ENCODE measurements at places on chromosomes 12 and 14.

- no peak for DNase-seq
Observed at GRCh38 chr12:1812650-1813302, 7.6 kb upstream of the LRTM2 start.

- DNase-seq = no peak
Observed at GRCh38 chr14:61659582-61659981, 35.7 kb upstream of the HIF1A start.

GRCh38 chr14:81485372-81485771 lies 48.3 kb downstream of the SEL1L start:
- no peak for DNase-seq

- DNase-seq = no peak
Observed at GRCh38 chr12:144650-145284, 69.2 kb downstream of the SLC6A12 start.

- no peak for DNase-seq
Observed at GRCh38 chr12:51357374-51358047, 11.0 kb upstream of the CELA1 start.

DNA sequence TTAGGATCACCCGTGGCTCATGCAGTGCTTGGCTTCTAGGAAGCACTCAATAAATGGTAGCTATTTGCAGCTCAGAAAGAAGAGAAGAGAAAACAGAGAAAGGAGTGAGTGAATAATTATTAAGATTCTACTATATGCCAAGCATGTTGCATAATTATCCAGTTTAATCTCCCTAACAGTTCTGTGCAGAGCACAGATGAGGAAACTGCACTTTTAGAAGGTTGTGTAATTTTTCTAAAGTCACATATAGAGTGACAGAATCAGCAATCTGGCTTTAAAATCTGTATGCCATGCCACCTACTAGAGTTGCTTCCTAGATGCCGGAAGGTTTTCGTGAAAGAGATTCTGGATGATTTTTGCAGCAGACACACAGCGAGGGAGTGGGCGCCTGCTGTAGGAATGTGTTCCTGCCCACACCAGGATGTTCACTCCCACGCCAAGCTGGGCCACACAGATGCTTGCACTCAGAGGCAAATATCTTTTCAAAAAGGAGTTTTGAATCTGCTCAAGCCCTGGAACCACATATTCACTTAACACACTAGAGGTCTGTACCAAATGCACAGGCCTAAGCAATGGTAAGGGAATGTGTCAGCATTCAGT lies 50.2 kb upstream of the SMCO2 start:
- no peak for DNase-seq

- DNase-seq = no peak
Observed at GRCh38 chr12:3335078-3335487, 155.9 kb upstream of the PRMT8 start.

- no peak for DNase-seq
Observed at GRCh38 chr12:30626847-30627246, 68.8 kb downstream of the IPO8 start.

DNA sequence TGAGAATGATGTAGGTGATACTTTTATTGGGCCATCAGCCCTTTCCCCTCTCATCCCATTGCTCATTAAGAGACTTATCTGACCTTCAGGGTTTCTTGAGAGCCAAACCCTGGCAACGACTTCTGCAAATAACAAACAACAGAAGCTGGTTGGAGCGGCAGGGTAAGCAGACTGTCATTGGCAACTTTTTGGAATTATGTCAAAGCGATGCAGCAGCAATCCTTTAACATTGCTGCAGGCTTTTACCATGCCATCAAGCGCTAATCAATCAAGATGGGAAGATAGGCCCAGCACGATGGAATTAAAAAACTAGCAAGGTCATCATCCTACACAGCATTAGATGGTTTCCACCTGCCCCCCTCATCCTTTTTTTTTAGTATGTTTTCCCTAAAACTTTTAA lies 406.1 kb upstream of the PDE3A start:
- DNase-seq = no peak

GRCh38 chr14:106846218-106846617 lies 1319.8 kb downstream of the TMEM121 start:
- no peak for DNase-seq

DNA sequence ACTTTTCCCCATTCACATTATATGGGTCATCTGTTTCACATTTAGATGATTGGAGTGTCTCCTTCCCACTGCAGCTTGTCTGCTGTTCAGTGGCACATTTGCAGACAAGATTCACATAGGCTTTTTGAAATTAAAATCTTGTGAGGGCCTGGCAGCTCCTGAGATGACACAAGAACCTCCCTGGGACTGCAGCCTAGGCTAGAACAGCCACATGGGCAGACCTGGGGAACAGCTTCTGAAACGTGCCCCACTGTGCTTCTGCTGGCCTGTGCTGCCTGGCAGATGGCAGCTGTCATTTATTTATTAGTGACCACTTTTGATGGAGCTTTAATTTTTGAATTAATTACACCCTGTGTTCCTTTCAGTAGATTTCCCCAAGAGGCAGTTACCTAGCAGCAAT lies 137.4 kb downstream of the GRIP1 start:
- no peak for DNase-seq

- no peak for DNase-seq
Observed at GRCh38 chr14:74586681-74587362, 25.2 kb downstream of the LTBP2 start.

- no peak for DNase-seq
Observed at GRCh38 chr12:95528431-95528830, 22.8 kb downstream of the USP44 start.

- DNase-seq = no peak
Observed at GRCh38 chr12:24852420-24852819, 96.5 kb downstream of the BCAT1 start.

DNA sequence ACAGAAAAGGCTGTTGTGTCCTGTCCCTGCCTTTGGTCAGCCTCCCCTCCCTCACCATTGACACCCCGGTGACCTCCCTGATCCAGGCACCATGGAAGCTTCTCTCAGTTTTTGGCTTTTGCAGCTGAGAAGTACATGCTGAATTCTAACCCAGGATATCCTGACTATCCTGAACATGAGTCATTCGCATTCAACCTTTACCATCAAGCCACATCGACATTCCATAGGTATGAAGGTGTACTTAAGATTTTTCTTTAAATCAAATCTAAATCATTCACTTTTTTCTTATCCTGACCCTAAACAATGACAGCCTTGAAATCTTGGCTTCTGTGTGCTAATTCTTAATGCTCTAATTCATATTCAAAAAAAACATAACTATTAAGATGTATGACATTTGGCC lies 8.7 kb upstream of the KRT78 start:
- no peak for DNase-seq

GRCh38 chr12:29050503-29050902 lies 98.6 kb upstream of the FAR2 start:
- DNase-seq = no peak

DNA sequence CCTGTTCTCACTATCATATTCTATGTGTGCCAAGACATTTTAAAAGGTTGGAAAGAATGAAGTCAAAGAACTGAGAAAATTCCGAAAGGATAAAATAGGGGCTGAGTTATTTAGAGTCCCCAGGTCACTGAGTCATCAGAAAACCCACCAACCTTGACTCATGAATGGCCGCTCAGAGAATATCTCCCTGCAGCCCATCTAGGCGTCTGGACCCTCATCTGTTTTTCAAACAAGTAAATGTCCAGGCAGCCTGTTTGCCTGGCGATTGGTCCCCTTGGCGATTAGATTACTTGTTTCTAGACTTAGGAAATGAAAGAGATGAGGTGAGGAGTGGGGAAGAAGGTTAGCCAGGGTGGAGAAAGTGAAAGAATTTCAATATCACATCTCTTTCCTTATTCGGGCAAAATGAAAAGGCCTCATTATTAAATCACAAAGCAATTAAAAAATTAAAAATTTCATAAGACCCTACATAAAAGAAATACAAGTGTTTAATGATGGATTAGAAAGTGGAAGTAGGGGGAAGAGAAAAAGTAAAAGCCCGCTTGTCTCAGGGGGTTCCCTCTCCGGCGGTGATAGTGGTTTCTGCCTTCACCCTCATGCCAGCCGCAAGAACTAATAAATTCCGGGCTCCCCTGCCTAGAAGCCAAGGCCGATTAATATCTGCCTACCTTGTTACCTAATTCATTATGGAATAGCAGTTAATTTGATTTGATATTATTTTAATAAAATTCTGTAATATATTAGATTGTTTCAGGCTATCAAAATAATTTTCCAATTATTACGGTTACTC lies 415.9 kb downstream of the BCL11B start:
- DNase-seq = no peak

GRCh38 chr12:112001576-112001975 lies 11.4 kb downstream of the TMEM116 start:
- DNase-seq = no peak

DNA sequence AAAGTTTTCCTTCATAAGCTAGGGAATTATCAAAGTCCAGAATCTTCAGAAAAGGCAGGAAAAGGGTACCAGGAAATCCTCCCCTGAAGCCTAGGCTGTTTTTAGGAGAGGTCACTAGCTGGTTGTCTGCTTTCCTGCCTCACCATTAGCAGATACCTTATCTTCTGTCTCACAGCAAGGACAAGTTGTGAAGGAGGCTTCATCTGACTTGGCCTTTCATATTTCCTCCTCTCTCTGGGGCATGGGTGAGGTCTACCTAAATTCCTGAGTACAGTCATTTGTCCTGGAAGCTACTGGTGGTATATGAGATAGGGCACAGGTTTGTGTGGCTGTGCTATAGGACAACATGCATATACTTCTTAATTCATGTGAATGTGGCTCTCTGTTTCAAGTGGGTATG lies 2.3 kb downstream of the FOXJ2 start:
- DNase-seq = no peak

- no peak for DNase-seq
Observed at GRCh38 chr12:111168009-111168900, 200.6 kb downstream of the PHETA1 start.

DNA sequence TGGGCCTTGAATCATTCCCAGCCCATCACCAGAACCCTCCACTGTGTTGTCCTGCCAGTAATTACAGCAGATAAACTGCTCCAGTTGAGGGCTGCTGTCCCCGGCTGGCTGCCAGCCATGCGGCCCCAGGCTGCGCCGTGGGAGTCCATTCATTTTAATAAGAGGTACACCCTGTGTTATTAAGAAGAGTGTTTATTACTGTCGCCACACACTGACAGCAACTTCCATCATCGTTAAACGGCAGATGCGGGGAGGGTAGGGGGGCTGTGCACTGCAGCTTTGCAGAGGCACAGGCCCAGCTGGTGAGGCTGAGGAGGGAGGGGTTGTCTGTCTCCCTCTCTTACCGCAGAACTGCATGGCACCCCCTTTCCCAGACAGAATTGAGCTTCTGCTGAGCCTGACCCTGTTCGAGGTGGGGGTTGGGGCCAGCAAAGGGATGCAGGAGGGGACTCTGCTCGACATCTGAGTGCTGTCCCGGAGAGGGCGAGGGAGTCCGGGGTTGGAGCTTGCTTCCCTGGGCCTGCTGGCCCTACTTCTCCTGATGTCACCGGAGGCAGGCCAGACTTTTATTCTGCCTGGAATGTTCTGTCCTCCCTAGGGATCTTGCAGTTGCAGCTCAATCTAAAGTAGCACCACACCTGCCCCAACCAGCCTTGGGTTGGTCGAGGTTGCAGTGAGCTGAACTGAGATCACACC lies 33.8 kb upstream of the GPATCH2L start:
- DNase-seq = no peak

DNA sequence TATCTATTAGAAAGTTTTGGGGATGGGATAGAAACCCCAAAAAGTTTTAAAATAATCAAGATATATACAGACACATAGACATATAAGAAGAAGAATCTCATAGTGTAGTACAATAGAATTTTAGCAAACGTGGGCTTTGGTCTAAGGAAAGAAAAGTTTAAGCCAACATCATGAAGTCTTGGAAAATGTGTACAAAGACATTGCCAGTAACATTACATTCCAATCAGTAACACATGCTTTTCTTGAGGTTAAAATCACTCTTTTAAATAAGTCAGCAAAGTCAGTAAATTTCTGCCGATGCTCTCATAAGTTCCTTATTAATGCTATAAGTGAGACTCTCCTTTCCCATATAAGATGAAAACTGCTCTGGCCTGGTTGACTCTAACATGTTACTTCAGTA lies 201.1 kb upstream of the LRIG3 start:
- no peak for DNase-seq

DNA sequence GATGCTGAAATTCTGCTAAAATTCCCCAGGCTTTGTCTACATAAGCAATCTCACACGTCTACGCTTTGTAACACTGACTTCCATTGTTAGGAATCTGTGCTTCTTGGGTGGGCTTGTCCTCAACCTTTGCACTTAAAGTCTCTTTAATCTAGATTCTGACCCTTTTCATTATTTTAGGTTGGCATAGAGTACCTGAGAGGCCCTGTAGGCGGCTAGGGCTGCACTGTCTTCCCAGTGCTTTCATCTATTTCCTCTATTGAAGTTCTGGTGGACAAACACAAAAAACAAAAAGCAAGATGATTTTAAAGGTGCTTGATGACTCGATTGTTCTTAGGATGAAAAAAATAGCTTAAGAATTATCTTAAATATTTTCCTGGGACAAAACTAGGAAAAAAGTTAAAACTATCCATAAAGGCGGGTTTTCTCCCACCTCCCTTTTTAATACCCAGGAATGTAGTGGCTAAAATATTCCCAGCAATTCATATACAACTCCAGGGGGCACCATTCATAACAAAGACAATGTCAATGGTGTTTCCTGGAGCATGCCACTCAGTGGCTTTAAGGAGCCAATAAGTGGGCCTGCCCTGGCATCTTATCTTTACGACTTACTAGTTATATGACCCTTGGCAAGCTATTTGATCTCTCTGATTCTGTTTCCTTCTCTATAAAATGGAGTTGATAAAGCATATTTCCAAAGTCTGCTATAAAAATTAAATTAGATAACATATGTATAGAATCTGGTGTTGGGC lies 197.5 kb downstream of the STXBP6 start:
- no peak for DNase-seq

DNA sequence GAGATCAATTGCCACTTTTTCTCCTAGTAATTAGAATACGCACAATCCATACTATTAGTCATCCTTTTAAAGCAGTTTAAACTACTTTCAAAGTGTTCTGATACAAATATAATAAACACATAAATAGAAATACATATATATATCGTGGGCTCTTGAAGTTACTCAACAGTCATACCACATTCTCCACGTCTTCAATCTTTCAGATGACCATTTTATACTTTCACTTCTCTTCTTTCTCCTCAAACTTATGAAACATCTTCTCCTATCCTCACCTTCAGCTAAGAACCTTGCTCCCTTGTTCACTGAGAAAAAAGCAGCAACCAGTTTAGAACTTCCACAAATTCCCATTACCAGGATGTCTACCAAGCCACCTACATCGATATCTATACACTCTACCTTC lies 19.2 kb downstream of the CEP290 start:
- no peak for DNase-seq

- DNase-seq = no peak
Observed at GRCh38 chr14:69237584-69237983, 22.4 kb upstream of the GALNT16 start.

Measured in H7 (cell line).